T-helper 22 cell (primary cell): ENCODE measurements at places on chromosomes 2 and 18.

- no peak for DNase-seq
These were observed 276.9 kb downstream of the PTPRM start for GRCh38 chr18:7844017-7844416.

DNA sequence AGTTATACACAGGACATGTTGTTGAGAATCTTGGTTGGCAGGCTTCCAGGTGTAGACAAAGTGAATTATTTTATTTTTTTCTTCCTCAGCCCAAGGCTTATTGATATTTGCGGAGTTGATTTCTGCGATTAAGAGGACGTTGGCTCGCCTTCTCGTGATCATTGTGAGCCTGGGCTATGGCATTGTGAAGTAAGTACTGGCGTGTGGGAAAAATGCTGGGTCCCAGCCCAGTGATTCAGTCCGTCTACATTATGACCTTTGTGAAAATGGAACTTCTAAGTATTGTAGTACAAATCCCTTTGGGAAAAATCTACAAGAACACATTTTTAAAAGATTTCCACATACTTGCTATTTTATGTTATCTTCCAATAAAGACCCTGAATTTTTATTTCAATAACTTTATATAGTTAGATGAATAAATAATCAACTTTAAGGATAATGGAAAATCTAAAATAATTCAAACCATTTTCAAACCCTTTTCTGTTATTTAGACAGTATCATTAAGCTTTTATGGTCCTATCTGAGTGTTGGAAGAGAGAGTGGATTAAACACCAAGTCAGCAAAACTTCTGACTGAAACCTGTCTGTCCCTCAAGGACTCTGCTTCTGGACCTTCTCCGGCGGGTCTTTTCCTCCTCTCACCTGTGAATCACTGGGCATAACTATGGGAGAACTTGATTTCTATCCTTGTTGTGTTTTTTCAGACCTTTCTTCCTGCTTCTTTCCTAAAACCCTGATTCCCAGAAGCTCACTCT, 31.0 kb downstream of the TMEM87B start:
- DNase-seq: no peak

DNA sequence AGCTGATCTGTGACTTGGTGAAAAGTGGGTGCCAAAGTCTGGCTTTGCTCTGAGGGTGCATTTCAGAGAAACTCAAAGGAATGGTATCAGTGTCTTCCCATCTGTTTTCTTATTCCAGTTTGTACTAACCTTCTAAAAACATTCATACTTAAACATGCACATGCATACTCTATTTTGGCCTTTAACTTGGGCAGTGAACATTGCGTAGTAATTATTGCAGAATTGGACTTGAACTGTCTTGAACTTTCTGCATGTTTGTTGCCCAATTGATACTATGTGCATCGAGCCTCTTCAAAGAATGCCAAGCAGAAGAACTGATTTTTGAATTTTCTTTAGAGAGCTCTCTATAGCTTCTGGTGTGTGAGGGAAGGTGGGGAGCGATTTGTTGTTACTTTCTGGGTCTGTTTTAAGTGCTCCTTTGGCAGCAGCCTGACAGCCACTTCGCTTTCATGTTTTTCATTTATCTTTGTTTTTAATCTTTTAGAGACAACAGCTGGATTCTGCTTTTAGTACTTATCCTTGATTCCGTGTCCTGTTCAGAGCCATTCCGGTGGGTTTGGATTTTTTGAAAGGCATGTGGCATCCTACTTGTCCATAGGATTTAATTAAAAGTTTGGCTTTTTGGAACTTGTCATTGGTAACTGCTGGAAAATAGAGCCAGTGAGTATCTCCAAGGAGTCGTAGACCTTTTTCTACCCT, 159.2 kb downstream of the RAPGEF4 start:
- DNase-seq: no peak

- DNase-seq: no peak
These were observed 54.7 kb downstream of the FAM117B start for GRCh38 chr2:202689459-202689858.

DNA sequence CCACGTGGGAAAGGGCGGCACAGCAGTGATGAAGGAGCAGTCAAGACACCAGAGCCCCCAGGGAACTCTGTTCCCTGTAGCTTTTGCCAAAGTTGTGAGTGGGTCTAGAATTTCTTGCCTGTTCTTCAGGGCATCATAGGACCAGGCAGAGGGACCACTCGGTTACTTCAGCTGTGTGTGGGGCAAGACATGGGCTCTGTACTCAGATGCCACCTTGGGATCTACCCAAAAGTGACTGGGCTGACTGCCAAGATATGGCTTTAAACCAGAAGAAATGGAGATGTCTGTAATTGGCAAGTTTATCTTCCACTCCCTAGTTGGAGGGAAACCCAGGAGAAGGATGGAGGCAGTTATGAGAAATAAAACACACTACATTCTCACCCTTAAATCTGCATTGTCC, 29.6 kb downstream of the KCNF1 start:
- no peak for DNase-seq

DNA sequence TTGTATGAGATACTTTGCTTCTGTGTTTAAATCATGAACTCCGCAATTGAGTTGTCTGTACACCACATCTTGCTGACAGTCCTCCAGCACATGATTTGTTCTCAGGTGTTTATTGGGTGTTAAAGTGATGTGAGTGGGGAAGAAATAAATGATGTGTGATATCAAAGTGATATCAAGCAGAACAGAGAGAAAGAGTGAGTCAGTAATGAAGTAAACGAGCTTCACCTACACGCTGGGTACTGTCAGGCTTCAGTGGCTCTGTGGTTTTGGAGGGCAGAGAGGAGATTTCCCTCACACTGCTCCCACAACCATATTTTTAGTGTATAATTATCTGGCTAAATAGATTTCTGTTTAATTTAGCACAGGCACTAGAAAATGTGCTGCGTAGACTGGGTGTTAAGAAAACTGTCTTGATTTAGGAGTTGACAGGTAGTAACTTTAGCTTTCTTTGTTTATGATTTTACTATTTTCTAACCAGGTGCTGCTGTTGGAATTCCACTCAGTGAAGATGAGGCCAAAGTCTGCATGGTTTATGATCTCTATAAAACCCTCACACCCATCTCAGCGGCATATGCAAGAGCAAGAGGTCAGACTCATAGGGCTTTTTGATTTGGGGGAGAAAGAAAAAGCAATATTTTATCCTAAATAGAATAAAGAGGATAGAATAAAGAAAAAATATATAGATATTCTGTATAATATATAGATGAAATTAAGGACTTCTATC, 21.2 kb downstream of the ATIC start:
- DNase-seq: no peak

- DNase-seq: no peak
These were observed 99.6 kb upstream of the CDH7 start for GRCh38 chr18:65651192-65651591.

DNA sequence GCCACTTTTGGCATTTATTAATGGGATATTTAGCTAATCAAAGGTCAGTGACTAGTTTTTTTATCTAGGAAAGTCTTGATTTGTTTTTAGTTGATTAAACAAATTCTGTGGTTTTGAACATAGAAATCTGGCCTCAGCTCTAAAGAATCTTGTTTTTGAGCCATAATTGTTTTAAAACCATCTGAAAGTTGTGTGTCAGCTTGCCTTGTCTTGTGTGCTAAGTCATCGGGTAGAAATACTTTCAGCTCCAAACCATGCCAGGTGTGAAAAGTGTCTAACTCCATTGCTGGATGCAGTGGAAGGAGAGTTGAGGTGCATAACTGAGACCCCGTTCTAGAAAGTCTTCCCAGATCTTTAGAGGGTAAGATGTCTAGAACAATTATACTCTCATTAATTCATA, 22.7 kb downstream of the FARP2 start:
- no peak for DNase-seq

- DNase-seq: no peak
These were observed 2016.1 kb upstream of the PIK3C3 start for GRCh38 chr18:39938676-39939608.
